ENCODE measurements at places on chromosomes 13 and 19. TPM values are rescaled to one million over a fixed set of nuclear protein-coding genes. Genes with fewer than 3 reads are reported as not detected.

DNA sequence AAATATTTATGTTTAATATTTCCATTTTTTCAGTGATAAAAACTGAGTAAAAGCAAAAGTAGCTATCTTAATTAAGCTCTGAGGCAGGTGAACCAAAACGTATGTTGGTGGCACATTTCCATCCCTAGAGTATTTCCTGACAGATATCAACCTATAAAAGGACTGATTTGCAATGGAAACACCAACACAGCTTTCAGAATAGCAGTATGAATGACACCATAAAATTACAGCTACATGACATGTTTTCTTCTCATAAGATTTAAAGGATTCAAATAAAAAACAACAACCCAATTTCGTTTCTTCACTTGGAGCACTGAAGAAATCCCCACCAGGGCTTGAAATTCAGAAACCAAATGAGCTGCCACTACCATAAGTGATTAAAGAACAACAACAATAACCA lies 194.4 kb downstream of the RFC3 start:
- DNase-seq = no peak

- no peak for DNase-seq
Measured at GRCh38 chr13:42228527-42228926, 43.4 kb upstream of the AKAP11 start.

DNA sequence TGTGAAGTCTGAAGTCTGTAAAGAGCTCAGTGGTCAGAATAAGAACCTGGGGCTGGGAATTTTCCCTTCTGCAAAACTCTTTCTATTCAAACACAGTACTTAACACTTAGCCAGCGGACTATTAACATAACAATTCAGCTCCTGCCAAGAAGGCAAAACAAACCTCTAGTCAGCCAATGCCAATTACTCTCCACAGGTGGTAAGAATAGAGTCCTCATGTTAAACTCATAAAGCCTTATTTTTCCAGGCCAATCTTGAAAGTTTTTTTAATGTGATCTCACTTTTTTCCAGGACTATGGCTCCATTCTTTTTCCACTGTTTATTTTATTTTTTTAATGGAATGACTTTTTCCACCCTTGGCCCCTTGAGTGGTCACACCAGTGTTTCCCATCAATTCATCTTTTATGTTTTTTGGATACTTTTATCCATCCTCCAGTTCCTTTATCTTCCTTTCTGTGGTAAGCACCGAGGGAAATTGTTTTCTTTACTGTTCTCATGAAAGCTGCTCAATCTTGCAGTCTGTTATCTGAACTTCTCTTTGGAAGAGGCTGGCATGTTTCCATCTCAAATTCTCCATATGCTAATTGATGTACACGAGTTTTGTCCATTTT lies 217.3 kb downstream of the LHFPL6 start:
- DNase-seq = no peak

GRCh38 chr19:50795664-50796073 lies 5.5 kb downstream of the ACP4 start:
- DNase-seq = no peak

DNA sequence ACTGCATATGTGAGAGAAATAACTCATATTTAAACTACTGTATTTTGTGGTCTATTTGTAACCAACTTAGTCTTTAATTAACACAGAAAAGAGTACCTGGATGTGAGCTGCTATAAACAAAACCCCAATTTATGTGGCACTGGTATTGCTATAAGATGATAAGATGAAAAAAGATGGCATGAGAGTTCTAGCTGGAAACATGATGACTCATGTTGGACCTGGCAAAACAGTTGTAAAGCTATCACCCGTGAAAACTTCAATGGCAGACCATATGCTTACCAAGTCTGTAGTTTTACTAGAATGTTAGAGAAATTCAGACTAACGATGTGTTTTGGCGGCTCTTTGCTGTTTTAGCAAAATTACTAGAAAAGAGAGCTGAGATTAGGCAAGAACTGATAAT lies 69.6 kb upstream of the PCDH9 start:
- no peak for DNase-seq

DNA sequence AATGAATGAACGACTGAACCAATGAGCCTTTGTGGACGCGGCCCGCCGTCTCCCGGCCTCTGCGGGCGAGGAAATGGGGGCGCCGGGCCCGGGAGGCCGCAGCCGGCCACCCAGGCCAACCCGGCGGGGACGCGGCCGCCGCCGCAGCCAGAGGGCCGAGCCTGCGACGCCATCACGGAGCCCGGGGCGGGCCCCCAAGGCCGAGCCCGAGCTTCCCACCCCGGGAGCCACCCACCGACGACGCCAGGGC lies 216 bp downstream of the SUGP2 start:
- DNase-seq = no peak

GRCh38 chr19:36030264-36031148 lies 2.2 kb downstream of the CLIP3 start:
- no peak for DNase-seq

DNA sequence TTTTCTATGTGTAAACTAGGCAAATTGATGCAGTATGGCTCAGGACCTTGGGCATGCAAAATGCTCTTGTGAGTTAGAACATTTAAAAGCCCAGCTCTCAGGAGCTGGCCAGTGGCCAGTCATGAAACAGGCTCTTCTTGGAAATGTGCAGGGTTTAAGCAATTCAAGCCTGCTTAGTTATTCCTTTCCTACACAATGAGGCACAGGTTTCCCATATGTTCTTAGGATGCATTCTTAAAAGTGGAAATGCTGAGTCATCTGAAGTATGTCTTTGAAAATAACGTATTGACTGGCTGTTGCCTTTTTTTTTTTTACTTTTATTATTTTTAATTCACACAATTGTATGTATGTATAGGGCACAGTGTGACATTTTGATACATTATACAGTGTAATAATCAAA lies 300.7 kb downstream of the SLC7A1 start:
- DNase-seq = no peak

- DNase-seq = no peak
Measured at GRCh38 chr19:33241530-33242101, 16.0 kb upstream of the SLC7A10 start.

GRCh38 chr13:102658660-102659059 lies 36.2 kb downstream of the METTL21C start:
- DNase-seq = no peak

GRCh38 chr13:110820322-110820721 lies 94.5 kb downstream of the ANKRD10 start:
- no peak for DNase-seq

GRCh38 chr19:53826876-53827275 lies 2.8 kb upstream of the NLRP12 start:
- DNase-seq = no peak

DNA sequence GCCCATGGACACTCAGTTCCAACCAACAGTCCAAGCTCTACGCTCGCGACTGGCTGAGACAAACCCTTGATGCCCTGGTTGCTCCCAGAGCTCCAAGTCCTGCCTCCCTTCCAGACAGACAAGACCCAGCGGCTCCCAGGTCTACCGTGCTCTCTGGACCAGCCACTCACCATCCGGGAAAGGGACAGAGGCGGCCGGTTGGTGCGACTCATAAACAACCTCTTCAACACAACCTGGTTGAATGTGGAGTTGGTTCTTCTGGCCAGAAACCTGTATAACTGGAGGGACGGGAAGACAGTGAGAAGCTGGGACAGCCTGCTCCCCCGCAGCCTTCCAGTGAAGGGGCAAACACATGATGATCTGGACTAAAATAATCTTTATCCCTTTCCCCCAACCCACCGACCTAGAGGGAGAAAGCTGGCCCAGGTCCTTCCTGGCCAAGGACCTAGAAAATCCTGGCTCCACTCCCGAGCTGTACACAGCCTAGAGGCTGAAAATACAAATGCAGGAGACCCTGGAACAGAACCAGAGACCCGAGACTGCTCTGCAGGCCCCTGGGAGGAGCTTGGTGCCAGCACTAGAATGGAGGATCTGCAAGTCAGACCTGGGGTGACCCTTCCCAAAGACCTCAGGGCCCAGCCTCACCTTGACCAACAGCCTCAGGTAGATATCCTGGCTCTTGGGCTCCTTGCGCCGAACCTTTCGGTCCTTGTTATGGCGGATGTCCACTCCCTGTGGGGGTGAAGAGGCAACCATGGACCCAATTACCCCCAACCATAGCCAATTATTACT lies 1.6 kb downstream of the RPL18 start:
- DNase-seq = no peak

- DNase-seq = no peak
Measured at GRCh38 chr13:82147526-82147925, 1734.7 kb downstream of the SLITRK1 start.

GRCh38 chr19:29671393-29672160 lies 6.3 kb downstream of the PLEKHF1 start:
- no peak for DNase-seq

GRCh38 chr19:29574510-29574909 lies 31.6 kb upstream of the POP4 start:
- DNase-seq = no peak

- no peak for DNase-seq
Measured at GRCh38 chr13:60164234-60164889, 634 bp upstream of the DIAPH3 start.

GRCh38 chr13:108525827-108526226 lies 103.6 kb upstream of the MYO16 start:
- DNase-seq = no peak

- DNase-seq = no peak
Measured at GRCh38 chr19:3774621-3775373, 2.8 kb upstream of the RAX2 start.

DNA sequence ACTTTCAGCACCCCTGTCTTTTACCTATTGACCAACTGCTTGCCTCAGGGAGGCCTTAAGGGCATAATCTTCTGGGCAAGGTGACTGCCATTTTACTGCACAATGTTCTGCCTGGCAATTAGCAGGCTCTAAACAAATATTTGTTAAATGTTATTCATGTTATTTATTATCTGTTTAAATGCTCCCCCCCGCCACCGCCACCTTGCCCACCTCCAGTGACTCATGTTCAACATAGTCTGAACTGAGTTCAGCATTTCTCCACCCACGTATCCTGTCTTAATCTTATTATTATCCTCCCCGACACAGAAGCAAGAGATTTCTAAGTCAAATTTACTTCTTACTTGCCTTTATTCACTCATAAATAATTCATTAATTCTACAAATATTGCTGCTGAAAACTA lies 144.8 kb downstream of the LIG4 start:
- no peak for DNase-seq

DNA sequence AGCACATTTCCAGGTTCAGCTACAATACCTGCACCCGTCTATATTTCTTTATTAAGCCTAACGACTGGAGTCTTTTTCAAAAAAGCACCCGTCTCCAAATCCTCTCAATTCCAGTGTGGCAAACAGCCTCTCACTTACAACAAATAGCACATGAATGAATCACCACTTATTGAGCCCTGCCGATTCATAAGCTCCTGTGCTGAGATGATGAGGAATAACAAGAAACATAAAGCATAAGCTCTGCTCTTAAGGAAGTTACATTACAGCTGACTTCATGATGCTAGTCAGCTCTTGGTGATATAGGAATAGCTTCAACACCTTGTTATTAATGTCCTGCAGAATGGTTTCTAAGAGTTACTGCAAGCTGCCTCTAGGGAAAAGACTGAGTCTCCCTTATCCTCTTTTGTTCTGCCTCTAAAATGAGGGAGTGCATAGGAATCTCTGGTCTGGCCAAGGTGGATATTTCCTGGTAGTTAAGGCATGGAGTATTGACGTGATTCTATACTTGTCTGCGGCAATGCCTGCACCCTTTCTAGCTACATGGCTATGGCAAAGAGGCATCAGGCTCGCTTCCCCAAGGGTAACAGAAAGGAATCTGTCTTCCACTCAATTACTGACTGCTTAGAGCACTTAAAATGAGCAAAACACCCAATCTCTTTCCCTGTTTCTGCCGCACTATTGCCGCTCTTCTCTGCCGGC lies 195.7 kb downstream of the KLF12 start:
- DNase-seq = no peak

GRCh38 chr13:42011601-42012350 lies 36.7 kb upstream of the DGKH start:
- DNase-seq = no peak

- no peak for DNase-seq
Measured at GRCh38 chr19:18865106-18865972, 30.6 kb downstream of the CERS1 start.

DNA sequence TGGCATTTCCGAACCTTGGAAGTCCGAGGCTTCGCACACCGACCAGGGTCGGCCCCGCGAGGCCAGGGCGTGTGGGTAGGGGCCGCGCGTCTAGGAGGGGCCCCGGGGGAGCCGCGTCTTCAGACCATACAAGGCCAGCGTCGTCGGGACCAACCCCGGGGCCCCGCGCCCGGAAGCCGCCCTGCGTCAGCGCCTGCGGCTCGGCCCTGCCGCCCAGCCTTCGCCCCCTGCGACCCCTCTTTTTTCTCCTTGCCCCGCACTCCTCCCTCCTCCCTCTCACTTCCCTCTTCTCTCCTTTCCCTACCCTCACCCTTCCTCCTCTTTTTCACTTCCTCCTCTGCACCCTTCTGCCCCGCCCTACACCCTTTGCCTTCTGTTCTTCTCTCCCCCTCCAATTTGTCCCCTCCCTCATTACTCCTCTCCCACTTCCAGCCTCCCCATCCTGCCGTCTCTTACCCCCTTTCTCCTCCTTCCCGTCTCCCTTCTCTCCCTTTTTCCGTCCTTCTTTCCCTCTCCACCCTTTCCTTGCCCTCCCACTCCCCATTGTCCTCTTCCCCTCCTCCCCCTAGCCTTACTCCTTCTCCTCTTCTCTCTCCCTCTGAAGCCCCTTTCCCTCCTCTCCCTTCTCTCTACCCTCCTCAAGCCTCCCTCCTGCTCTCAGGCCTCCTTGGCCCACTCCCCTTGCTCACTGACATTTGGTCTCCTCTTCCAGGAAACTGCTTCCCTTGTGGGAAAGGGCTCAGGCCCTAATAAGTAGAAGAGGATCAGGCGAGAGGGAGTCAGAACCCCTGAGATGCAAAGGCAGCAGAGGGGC lies 2.2 kb upstream of the PLEKHG2 start:
- peak; percentile 91 for DNase-seq

GRCh38 chr19:5011476-5012238 lies 42.7 kb downstream of the KDM4B start:
- DNase-seq = no peak

DNA sequence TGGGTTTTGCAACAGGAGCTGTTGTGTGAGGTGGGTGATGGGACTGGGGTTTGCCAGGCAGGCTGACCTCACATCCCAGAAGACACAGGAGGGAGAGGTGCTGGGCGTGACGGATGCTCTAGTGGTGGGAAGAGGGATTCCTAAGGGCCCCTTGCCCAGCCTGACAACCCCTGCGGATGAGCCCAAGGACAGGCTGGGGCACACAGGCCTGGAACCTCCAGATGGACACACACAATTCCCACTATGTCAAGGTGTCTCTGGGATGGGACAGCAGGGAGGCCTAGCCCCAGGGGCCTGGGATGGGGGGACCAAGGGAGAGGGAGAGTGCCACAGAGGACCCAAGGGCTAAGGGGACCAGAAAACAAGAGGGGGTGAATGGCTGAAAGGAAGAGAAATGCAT lies 191.5 kb downstream of the ZNF536 start:
- DNase-seq = no peak

GRCh38 chr13:20161275-20161950 lies 561 bp upstream of the GJA3 start:
- no peak for DNase-seq

Gene SELENOV
- not detected for total RNA-seq

Gene TEAD2
- 33.0 TPM for total RNA-seq

Gene DOCK6
- 131 TPM for total RNA-seq

Gene ZNF610
- 5.5 TPM for total RNA-seq

Gene GRK1
- 0.09 TPM for total RNA-seq

Gene RGL3
- 14.4 TPM for total RNA-seq

Gene POLR2I
- total RNA-seq = 60.5 TPM

Gene ZNF497
- total RNA-seq = 2.0 TPM

Gene FAM216B
- not detected for total RNA-seq

Gene MARK4
- 37.5 TPM for total RNA-seq

Measured in sciatic nerve (tissue), 2 donors.